ENCODE measurements at places on chromosomes 4 and X. TPM values are rescaled to one million over a fixed set of nuclear protein-coding genes. Genes with fewer than 3 reads are reported as not detected.
A peak's percentile ranks its signal among the peaks of the same experiment; 100 is the strongest.

DNA sequence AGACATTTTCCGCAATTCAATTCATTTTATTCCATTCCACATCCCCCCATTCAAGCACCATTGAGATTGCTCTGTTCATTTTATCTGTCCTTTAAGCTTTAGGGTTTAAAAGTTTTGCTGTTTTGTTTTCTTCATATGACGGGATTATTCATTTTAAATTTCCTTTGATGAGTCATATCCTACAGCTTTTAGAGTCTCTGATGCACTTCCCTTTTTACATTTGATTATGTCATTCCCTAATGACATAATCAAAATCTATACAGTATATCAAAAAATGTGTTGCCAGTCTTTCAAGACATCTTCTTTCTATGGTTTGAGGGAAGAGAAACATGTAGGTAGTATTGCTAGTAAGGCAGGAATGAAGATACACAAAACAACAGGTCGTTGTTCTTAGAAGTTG, 456.3 kb downstream of the PDGFC start:
- DNase-seq: no peak

DNA sequence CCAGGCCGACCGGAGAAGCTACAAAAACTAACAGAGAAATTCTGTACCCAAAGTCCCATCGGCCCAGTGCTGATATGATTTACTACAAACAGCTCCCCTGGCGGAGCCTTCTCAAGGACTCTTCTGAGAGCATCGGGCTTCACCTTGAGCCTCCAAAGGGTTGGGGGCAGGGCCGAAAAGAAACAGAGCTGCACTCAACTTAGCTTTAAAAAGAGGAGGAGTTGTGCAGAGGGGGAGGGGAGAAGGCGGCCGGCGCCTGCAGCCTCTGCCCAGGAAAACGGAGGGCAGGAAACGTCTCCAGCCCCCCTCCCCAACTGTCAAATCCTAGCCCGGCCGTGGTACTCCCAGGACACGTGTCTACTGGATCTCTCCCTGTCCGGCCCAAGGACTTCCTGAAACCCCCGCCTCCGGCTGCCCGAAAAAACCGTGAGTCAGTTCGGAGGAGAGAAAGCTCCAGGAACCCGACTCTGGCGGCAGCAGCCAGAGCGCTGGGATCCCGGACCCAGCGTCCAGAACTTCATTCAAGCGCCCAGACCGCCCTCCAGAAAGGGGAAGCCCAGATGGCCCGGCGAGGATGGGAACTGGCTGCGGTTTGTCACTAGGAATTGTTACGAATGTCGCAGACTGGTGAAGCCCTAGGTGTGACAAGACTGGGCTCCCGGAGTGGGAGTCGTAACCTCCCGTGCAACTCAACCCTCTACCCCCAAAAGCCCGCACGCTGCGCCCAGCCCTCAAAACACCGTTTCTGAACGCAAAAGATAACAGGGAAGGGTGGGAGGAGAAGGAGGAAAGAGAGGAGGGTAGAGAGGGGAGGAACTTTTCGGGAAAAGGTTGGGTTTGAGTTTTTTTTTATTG, 973 bp downstream of the ADAMTS3 start:
- peak; percentile 36 for DNase-seq

DNA sequence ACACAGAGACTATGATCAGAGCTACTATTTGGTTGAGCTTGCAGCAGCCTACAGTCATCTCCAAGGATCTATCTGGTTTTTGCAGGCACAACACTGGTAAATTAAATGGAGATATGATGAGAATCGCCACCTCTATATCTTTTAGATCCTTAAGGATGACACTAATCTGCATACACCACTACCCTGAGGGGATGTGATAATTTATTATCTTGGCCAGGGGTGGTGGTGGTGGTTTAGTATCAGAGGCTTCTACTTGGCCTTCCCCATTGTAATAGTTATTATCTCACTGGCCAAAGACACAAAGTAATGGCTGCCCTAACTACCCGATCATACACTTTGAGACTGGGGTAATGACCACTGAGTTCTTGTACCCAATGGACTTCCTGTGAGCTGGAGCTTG, 21.2 kb downstream of the CCDC160 start:
- no peak for DNase-seq

GRCh38 chr4:180811556-180811955, 1431.6 kb upstream of the TENM3 start:
- no peak for DNase-seq

- DNase-seq: peak; percentile 81
Observed at GRCh38 chrX:46796574-46797191, 37.8 kb upstream of the SLC9A7 start.

- no peak for DNase-seq
Observed at GRCh38 chr4:7908668-7909067, 31.0 kb downstream of the AFAP1 start.

DNA sequence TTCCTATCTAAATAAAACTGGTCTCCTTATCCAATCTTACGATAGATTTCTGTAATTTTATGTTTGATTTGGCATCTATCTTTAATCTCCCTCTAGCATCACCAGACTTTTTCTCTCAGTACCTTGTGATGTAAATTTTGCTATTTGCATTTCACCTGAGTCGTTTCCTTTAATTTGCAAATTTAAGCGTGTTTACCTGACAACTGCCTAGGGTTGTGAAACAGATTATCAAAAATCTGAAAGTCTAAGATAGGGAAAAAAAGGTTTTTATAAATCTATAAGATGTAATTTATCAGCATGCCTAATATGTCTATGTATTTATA, 39.4 kb upstream of the TMPRSS11E start:
- no peak for DNase-seq

GRCh38 chr4:69640289-69640688, 847 bp upstream of the UGT2A2 start:
- no peak for DNase-seq

Gene UCP1
- total RNA-seq: not detected

Gene PRRG1
- total RNA-seq: 11.8 TPM

Gene RAB9B
- 0.40 TPM for total RNA-seq

Gene PGRMC2
- 90.1 TPM for total RNA-seq

Gene MCUB
- total RNA-seq: 4.7 TPM

Gene CT45A3
- not detected for total RNA-seq

Gene GAB3
- total RNA-seq: 1.2 TPM

Measured in left colon (tissue), 2 donors.